ENCODE measurements at places on chromosomes 13 and 19. TPM values are rescaled to one million over a fixed set of nuclear protein-coding genes. Genes with fewer than 3 reads are reported as not detected.

The DACT3 gene
- polyA plus RNA-seq, result 9.1 TPM

The DCUN1D2 gene
- polyA plus RNA-seq, result 83.9 TPM

DNA sequence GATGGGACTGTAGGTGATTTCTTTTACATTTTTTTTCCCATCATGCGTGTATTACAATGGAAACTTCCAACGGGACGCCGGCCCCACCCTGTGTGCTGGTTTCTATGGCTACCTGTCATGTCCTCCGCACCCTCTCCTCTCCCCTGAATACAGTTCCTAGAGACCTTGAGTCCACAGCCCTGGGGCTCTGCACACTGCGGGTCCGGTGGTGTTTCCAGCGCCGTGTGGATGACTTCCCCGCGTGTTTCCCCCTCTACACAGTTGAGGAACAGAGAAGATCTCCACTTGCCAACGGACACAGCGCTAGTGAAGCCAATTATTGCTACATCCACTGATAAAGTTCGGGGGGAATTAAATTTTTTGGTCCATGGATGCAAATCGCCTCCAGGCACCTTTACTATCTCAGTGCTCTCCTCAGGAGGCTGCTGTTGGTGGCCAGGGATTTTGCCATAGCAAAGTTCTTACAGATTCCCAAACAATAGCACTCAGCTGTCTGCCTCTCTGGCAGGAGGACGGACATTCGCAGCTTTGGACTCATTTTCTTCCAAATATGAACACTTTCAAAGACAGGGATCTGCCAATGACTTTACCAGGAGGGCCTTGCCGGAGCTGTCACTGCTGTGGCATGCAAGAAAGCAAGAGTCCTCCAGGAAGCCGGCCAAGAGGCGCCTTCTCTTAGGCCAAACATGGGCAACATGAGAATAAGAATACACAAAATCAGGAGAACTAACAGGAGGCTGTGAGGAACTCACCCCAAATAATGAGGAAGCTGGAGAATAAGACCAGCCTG is 39.3 kb upstream of the GAS6 start:
- no peak for DNase-seq

DNA sequence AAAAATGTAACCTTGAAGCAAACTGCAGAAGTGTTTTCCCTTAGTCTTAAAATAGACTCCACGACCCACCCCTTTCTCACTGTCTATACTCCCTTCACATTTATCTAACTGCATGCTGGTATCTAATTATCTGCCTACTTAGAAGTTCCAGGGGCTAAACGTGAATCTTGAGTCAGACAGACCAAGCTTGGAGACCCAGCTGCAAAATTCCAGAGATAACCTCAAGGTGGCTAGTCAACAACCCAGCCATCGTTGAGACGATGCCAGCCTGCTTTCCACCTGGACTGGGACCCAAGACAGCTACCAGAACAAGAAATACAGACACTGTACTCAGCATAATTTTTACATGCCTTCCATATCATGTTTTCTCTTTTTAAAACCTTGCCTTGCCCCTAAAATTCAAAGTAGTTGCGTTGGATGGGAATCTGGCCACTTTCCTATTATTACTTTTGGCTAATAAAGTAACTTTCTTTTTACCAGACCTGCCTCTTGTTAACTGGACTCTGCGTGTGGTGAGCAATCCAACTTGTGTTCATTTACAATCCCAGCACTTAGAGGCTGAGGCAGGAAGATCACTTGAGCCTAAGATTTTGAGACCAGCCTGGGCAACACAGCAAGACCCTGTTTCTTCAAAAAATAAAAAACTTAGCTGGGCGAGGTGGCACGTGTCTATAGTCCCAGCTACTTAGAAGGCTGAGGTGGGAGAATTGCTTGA is 82.3 kb downstream of the CDADC1 start:
- no peak for DNase-seq

All from heart left ventricle (tissue), 16 donors.